Suppressor macrophage (primary cell): ENCODE measurements at places on chromosomes 16 and 17.
A peak's percentile ranks its signal among the peaks of the same experiment; 100 is the strongest.

- DNase-seq, result no peak
These were observed 33.8 kb downstream of the PIPOX start for GRCh38 chr17:29076722-29077121.

DNA sequence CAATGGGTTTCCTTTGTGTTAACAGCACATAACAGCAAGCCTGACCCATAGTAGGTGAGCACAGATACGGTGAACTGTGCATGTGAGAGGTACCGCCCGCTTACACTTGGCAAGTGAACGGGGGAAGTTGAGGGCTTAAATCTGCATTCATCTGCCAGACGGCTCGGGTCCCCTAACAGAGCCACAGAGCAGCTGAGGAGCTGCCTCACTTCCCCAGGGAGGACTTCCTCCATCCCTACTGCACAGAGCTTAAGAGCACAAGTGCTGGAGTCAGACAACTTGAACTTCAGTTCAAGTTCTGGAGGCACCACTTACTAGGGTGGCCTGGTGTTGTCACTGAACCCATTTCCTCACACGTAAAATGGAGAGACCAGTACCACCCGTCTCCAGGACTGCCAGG lies 13.4 kb downstream of the RAB5C start:
- peak; percentile 62 for DNase-seq

- DNase-seq, result peak; percentile 78
These were observed 90.6 kb upstream of the CDH5 start for GRCh38 chr16:66275775-66276428.

- no peak for DNase-seq
These were observed 13.7 kb downstream of the CAMKK1 start for GRCh38 chr17:3879186-3879585.

DNA sequence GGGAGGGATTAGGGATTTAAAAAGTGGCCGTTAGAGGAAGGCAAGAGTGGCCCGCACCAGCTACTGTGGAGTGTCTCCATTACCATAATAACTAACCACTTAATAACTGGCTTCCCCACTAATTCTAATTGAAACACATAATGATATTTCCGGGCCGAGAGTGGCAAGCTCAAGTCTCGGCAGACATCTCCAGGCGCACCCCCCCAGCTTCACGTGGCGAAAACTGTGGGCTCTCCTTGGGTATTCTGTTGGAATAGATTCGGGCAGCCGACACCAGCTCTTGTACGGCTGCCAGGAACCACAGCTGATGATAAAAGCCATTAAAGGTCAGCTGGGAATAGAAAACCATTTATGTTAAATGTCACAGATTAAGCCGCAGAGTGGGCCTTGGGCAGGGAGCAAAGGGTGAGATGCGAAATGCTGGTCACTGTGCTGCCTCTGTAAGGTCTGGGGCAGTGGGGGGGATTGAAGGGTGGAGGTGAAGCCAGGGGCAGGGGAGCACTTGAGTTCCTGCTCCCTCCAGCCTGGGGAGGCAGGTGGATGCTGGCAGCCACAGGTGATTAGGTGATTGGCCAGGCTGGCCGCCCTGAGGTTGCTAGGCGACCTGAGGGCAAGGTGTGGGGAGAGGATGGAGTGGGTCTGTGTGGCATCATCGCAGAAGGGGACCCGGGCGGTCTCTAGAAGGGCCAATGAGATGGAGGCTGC lies 115.6 kb upstream of the SDK2 start:
- DNase-seq, result no peak

- no peak for DNase-seq
These were observed 44.2 kb downstream of the NEUROD2 start for GRCh38 chr17:39563476-39563875.
